ENCODE measurements at places on chromosomes 7 and 10.

GRCh38 chr10:122494833-122495232 is 33.5 kb downstream of the HTRA1 start:
- peak; percentile 84 for DNase-seq

DNA sequence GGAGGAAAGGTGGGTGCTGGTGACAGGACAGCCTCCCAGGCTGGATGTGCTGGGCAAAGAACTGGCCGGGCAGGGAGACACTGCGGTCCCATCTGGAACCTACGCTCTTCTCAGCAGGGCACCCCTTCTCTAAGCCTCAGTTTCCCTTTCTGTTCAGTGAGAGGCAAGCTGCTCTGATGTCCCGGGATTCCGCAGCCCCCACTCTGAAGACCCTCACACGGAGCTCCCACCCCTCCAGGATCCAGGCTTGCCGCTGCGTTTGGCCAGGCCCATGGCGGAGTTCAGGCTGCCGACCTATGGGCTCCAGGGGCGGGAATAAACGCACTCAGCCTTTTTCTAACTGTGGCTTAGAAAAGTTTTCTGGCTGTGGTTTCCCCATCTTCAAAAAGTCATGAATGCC is 10.2 kb upstream of the INTS1 start:
- DNase-seq: no peak

- DNase-seq: no peak
These were observed 69.7 kb upstream of the FZD8 start for GRCh38 chr10:35711615-35712411.

- no peak for DNase-seq
These were observed 9.4 kb downstream of the YWHAG start for GRCh38 chr7:76349313-76349885.

- no peak for DNase-seq
These were observed 11.9 kb upstream of the SFR1 start for GRCh38 chr10:104109908-104110662.

GRCh38 chr10:50951365-50951764 is 65.9 kb upstream of the A1CF start:
- no peak for DNase-seq

DNA sequence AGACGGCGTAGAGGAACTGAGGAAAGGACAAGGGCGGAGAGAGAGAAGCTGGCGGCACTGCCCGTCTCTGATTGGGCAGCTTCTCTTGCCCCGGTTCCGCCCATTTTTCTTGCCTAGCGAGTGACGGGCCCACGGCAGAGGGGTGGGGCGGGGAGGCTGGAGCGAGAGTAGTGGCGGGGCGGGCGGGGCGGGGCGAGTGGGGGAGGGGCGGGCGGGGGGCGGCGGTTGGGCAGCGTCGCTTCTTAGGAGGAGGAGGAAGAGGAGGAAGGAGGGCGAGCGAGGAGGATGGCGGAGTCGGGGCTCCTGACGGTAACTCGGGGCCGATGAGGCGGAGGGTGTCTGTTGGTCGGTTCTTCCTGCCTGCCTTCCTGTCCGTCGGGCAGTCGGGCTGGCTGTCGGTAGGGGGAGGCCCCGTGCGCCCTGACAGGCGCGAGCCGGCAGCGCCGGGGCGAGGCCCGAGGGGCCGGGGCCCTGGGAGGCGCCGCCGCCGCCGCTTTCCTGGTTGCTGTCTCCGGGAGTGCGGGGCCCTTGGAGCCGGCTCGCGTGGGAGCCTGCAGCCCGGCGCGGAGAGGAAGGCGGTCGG is at the start of gene SHOC2:
TSS of gene SHOC2 (plus strand) at position 256 of the 583 bp plus-strand sequence. CDS start 44,755 bp downstream, outside the sequence.
- no peak for DNase-seq

DNA sequence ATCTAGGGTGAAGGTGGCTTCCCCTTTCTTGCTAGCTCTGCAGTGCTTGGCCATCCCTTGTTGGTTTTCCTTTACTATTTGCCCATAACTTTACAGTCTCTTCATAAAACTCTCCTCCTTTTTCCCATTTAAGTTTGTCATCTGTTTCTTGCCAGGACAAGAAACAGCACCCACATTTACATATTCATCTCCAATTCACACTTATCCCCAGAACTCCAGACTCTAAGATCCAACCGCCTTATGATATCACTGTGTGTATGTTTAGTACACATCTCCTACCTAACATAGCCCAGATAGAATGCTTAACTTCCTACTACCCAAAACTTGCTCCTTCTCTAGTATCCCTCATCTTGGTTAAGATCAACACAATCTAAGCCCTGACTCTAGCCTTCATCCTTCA is 622.2 kb downstream of the KCNMA1 start:
- DNase-seq: no peak

GRCh38 chr7:117828825-117829224 is 44.4 kb downstream of the CTTNBP2 start:
- DNase-seq: peak; percentile 2

DNA sequence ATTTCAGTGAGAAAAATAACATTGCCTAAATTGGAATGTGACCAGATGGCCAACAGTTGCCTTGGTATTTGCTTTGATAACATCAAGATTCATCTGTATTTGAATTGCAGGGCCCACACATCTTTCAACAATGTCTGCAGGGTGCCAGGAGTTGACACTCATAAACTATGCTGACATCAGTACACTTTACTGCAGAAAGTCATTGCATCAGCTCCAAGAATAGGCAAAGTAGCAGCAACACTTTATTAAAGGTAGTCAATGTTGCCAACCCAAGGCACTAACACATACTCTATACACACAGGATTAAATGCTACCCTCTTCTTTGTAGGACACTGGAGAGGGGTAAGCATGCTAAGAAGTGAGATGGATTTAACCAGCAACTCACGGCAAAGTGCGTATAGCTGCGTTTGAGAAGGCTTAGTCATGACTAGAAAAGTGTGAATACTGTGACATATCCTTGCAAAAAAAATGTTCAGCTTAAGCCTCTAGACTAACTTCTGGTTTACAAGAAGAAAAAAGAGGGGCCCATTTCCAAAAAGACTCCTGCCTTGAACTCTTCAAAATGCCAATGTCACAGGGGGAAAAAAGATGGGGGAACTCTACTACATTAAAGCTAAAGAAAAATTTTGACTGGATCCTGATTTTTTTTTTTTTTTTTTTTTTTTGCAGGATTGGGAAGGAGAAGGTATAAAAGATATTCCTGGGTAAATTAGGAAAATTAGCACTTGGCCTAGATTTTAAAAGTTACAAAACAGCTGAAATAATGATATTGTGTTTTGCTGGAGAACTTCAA is 2.2 kb downstream of the BBIP1 start:
- DNase-seq: peak; percentile 78

DNA sequence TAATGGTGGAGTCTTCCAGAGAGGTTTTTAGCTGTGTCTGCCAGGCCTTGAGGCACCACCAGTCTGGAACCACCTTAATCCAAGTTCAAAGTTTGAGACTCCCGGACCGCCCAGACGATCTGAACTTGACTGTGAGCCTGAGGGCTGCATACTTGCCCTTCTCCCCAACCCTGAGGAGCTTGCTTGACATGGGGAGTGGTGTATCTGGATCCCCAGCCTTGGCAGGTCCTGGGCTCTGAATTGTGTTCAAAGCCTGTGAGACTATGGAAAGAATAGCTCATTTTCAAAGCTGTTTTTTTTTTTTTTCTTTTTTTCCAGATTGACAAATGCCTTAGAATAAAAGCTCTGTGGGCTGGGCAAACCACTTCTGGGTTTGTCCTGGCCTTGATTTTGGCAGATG is 22.3 kb upstream of the CAMK1D start:
- DNase-seq: no peak
